H1 (cell line): ENCODE measurements at places on chromosomes 6 and 20.

DNA sequence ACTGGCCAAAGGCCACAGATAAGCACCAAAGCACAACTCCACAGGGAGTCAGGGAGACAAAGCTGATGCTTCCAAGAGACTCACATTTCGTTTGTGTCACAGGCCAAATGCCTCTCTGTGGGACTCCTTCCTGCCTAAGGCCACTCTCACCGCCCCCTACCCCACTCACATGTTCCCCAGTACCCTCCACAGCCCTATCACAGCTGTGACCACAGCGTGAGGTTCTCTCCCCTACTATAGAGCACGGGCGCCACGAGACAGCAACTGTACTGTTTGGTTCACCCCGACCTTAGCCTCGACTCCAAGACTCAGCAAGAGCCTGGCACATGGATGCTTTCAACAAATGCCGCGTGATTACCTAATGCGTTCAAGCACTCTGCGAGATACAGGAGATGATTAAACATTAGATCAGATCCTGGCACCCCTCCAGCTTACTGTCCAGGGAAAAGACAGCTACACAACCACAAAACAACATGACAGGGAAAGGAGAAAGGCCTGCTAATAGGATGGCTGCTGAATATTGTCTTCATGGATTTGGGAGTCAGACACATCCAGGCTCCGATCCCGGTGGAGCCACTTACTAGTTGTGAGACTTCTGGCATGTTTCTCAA, 105.5 kb downstream of the AGPAT4 start:
- H3K27me3 ChIP-seq = no peaks in the 10 kb centered on the region
- H3K4me3 ChIP-seq = no peak overlapping the region
- H3K27ac ChIP-seq = no peak overlapping the region

DNA sequence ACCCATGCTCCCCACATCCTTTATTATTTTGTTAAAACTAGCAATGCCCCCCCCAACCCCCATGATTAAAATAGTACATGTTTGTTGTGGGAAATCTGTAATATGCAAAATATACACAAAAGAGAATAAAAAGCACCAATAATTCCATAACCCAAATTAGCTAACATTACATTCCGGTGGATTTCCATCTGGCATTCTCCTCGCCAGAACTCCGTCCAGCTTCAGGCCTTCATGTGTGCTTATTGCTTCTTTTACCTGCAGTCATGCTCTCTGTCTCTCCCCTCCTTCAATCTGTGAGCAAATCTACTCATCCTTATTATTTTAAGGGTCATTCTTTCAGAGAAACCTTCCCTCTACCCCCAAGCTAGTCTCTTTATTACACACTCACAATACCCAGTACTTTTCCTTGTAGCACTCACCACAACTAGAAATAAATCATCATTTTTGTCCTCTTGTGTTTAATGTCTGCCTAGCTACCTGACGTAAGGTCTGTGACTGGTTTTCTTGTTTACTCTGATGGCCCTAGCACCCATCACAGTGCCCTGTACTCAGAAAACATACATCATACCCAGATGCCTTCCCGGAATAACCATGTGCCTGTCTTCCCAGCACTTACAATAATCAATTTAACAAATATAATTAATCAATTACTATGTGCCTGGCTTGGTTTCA, 25.6 kb upstream of the IER3 start:
- H3K36me3 ChIP-seq = no peaks in the 10 kb centered on the region
- no peak for DNase-seq
- H3K4me1 ChIP-seq = peaks cover 12% of the 10 kb centered on the region

GRCh38 chr6:151757506-151757955, 50.0 kb upstream of the ESR1 start:
- no peak for DNase-seq
- no peaks in the 10 kb centered on the region for H3K4me1 ChIP-seq
- no peaks in the 10 kb centered on the region for H3K27me3 ChIP-seq
- no peak overlapping the region for H3K4me3 ChIP-seq

- no peaks in the 10 kb centered on the region for H3K4me1 ChIP-seq
- no peaks in the 10 kb centered on the region for H3K27me3 ChIP-seq
- DNase-seq = no peak
Measured at GRCh38 chr6:40961831-40962230, 77.2 kb downstream of the UNC5CL start.

DNA sequence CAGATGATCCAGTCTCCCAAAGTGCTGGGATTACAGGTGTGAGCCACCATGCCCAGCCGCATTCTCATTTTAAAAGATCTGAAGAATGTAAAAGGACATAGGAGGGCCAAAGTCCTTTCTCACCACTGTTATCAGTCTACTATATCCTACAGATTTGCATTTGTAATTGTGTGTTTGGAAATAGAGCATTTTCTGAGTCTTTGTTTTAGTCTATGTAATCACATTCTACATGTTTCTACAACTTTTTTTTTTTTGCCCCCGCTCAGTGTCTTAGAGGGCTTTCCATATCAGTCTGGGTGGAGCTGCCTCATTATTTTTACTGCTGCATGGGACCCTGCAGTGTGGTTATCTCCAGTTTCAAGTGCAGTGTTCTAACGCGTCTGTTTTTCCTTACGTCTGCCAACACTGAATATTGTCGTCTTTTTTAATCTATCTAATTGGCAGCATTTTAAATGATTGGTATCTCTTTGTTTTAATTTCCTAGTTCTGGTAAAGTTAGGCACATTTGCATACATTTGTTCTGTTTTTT, 7.8 kb downstream of the CUL9 start:
- no peak overlapping the region for H3K27ac ChIP-seq
- no peak for DNase-seq
- no peaks in the 10 kb centered on the region for H3K27me3 ChIP-seq
- no peaks in the 10 kb centered on the region for H3K36me3 ChIP-seq
- H3K4me3 ChIP-seq = no peak overlapping the region
- H3K4me1 ChIP-seq = no peaks in the 10 kb centered on the region

GRCh38 chr6:80343511-80343910, 237.0 kb downstream of the BCKDHB start:
- H3K27me3 ChIP-seq = no peaks in the 10 kb centered on the region
- no peak for DNase-seq
- no peaks in the 10 kb centered on the region for H3K4me1 ChIP-seq

GRCh38 chr20:53907968-53908751, 162.2 kb downstream of the BCAS1 start:
- no peaks in the 10 kb centered on the region for H3K36me3 ChIP-seq
- H3K4me1 ChIP-seq = no peaks in the 10 kb centered on the region
- H3K4me3 ChIP-seq = no peak overlapping the region
- H3K27ac ChIP-seq = no peak overlapping the region

DNA sequence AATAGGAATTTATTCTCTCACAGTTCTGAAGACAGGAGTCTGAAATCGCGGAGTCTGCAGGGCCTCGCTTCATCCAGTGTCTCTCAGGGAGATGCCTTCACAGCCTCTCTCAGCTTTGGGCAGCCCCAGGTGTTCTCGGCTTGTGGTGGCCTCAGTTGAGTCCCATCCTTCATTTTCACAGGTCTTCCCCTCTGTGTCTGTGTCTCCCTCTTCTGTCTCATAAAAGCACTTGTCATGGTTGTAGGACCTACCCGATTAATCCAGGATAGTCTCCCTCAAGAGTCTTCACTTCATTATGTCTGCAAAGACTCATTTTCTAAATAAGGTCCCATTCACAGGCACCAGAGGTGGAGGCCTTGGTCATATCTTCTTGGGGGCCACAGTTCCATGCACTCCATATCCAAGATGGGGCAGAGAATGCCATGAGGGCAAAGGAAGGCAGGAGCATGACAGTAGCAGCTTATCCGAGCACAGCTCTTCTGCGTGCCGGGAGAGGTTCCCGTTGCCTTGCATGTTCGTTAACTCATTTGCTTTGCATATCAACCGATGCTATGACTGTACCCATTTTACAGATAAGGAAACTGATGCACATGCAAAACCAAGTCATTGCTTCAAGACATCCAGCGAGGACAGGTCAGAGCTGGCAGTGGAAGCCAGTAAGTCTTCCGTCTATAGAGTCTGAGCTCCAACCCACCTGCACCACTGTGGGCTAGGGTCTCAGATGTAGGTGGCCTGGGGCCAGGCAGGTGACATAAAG, 363.8 kb upstream of the SULF2 start:
- no peak overlapping the region for H3K27ac ChIP-seq
- no peaks in the 10 kb centered on the region for H3K27me3 ChIP-seq
- H3K4me3 ChIP-seq = no peak overlapping the region

DNA sequence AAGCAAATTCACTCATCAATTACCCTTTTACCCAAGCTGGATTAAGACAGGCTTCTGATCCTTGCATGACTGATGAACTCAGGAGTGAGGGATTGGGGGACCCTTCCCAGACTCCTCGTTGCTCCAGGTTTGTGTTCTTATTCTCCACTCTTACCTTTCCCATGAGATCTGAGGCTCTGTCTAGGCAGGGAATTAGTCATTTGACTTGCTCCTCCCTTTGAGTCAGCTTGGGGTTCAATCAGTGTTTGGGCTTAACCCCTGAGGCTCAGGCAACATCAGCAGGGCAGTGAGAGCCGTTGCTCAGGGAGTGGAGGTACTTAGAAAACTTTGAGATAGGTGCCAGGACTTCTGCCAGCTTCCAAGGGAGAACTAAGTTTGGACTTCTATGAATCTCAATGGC, 20.7 kb upstream of the TOX2 start:
- H3K4me1 ChIP-seq = peaks cover 4% of the 10 kb centered on the region
- no peak overlapping the region for H3K27ac ChIP-seq
- H3K27me3 ChIP-seq = no peaks in the 10 kb centered on the region
- DNase-seq = no peak

GRCh38 chr6:134328138-134328537, 10.2 kb upstream of the SGK1 start:
- no peak overlapping the region for H3K27ac ChIP-seq
- no peak overlapping the region for H3K4me3 ChIP-seq
- H3K27me3 ChIP-seq = no peaks in the 10 kb centered on the region
- no peaks in the 10 kb centered on the region for H3K36me3 ChIP-seq
- DNase-seq = peak; percentile 33
- no peaks in the 10 kb centered on the region for H3K4me1 ChIP-seq

DNA sequence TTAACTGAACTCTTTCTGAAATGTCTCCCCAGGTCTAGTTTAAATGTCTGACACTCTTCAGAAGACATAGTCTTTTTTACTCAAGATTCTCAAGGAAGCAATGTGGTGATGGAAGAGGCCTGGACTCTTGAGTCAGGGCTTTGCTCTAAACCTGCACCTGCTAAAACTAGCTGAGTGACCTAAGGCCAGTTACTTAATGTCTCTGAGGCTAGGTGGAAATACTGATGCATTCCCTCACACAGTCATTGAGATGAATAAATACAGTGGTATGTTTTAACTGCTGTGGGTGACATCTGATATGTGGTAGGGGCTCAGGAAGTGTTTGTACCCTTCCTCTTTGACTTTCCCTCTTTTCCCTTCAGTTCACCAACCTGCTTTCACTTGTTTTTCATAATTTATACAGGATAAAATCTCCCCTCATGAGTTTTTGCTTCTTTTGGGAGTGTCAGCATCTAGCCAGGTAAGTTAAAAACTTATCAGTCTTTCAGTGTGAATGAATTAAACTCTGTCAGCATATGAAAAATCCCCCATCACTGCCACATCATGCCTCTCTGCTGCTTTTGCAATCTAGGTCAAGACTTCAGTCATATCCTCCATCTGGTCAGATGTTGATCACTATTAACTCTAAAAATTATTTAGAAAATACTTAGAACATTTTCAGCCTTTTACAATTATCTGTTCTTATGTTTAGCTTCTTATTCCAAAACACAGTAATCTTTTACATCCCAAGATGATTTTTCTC, 178.7 kb upstream of the TNFAIP3 start:
- no peak for DNase-seq
- no peak overlapping the region for H3K4me3 ChIP-seq
- H3K27me3 ChIP-seq = no peaks in the 10 kb centered on the region
- no peaks in the 10 kb centered on the region for H3K4me1 ChIP-seq
- H3K36me3 ChIP-seq = no peaks in the 10 kb centered on the region

DNA sequence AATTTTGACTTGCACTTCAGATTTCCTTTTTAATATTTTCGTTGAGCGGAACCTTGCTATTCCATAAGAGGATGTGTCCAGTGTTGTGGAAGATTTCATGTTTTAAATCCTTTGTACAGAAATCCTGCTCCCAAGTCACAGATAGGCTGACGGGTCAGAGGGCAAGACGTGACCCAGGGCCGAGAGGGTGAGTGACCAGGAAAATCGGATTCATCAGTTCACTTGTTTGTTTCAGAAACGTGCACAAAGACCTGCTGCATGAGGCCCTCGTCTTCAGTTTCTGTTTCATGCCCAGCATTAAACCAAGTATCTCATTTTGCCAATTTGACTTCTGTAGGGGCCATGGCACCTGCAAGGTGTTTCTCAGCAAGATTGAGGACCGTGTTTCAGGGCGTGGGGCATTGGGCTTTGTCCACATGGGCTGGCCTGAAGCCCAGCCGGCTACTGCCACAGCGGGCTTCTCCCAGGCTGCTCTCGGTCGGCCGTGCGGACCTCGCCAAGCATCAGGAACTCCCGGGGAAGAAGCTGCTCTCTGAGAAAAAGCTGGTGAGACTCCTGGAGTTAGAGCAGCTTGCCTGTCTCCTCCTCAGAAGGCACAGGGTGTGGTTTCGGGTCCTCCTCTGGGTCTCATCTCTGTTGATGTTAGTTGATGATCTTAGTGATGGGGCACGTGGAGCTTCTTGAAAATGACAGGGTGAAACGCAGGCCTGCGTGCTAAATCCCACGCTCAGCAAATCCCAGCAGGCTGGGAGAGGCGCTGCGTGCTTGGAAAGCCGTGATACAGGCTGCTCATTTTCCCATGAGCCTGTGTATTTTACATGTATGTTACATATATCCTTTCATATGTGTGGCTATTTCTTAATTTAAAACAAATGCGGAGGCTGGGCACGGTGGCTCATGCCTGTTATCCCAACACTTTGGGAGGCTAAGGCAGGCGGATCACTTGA, 10.5 kb downstream of the MTG2 start:
- no peak overlapping the region for H3K4me3 ChIP-seq
- DNase-seq = no peak
- peaks cover 8% of the 10 kb centered on the region; the same call in 1 of the 2 replicates for H3K36me3 ChIP-seq
- no peaks in the 10 kb centered on the region for H3K27me3 ChIP-seq

- no peaks in the 10 kb centered on the region for H3K4me1 ChIP-seq
- H3K4me3 ChIP-seq = 0 out of 2 replicates have a peak overlapping the region, but pooled peaks have one; percentile 3
- no peak for DNase-seq
- H3K27ac ChIP-seq = no peak overlapping the region
Measured at GRCh38 chr20:63014287-63014686, 7.5 kb upstream of the BHLHE23 start.

DNA sequence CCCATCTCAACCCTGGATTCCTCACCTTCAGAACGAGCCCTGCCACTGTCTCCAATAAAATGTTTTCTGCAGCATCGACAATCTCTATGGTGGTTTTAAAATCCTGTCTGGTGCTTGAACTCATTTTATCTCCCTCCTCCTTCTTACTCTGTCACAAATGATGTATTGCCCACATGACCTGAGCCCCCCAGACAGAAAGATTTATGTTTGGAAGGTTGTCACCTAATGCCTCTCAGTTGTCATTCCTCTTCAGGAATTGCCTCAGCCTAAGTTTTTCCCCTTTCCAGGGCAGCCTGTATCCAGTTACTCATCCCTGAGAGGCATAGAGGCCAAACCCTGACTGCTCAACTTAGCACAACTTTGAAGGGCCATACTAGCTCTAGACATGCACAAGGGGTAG, 9.2 kb downstream of the GPX5 start:
- H3K27me3 ChIP-seq = no peaks in the 10 kb centered on the region
- no peak overlapping the region for H3K27ac ChIP-seq
- H3K36me3 ChIP-seq = no peaks in the 10 kb centered on the region
- no peak overlapping the region for H3K4me3 ChIP-seq
- peaks cover 2% of the 10 kb centered on the region for H3K4me1 ChIP-seq
- DNase-seq = no peak
